Activated T-cell treated with anti-CD3 and anti-CD28 coated beads for 24 hours (primary cell): ENCODE measurements at places on chromosomes 6 and 20.

- no peak for DNase-seq
These were observed 7.1 kb downstream of the MAP3K5 start for GRCh38 chr6:136784910-136785746.

DNA sequence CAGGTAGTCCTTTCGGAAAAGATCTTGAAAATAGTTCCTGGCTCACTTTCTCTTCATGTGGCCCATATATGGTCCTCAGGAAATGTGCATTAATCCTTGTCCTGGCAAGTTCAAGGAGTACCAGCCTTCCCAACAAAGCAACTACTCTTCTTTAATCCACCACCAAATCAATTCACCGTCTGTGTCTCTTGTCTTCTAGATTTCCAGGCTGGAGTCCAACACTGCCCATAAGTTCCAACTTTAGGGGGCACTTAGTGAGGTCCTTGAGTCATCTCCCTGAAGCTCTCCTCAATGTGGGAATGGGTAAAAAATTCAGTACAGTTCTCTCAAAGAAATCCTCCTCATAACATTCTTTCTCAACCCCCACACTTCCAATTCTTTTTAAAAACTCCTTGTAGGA, 6.9 kb upstream of the DAAM2 start:
- no peak for DNase-seq

- no peak for DNase-seq
These were observed at the start of gene HLA-DOB for GRCh38 chr6:32816746-32817204. Gene HLA-DOB (minus strand): TSS chr6:32817002. CDS start chr6:32816951, 51 bp downstream.

GRCh38 chr6:149938571-149939355, 3.1 kb upstream of the ULBP2 start:
- peak; percentile 26 for DNase-seq

DNA sequence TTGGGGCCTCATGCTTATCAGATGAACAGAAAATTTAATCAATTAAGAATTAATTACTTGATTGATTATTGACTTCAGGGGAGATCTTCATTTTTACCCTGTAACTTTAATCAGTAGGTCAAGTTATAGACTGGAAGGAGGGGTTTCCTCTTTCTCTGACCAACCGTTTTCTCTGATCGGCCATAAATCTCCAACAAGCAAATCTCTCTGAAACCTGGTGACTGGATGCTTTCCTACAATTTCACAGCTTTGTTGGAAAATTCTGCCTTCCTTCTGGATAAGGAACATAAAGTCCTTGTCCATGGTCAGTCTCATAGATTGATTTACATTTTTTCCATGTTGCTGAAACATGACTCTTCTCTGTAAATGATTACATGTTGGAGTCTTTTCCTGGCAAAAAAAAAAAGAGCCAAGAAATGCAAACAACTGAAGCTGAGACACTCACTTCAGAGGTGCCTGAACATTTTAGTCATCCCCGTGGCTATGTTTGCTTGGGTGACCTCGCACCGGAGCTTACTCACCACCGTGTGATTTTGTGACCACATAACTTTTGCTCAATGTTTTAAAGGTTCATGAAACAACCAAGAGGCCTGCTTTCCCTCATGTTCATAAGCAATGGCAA, 31.0 kb downstream of the IRF4 start:
- peak; percentile 59 for DNase-seq

DNA sequence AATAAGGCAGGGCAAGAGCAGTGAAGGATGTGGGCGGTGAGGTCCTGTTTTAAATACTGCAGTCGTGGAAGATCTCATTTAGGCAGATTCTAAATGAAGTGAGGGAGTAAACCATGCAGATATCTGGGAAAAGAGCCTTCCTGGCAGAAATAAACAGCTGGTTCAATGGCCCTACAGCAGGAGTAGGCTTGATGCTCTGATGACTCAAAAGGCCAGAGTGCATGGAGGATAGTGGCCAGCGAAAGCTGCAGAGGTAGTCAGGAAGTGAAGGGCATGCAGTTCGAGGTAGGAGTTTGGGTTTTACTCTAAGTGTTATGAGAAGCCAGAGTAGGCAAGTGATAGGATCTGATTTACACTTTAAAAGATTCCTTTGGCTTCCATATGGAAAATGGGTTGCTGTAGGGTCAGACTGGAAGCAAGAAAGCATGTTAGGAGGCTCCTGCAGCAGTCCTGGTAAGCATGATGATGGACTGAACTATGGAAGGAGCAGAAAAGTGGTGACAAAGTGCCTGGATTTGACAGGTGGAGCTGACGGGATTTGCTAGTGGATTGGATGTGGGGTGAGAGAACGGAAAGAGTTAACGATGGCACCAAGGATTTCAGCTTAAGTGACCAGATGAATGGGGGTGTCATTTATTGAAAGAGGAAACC, 150.0 kb downstream of the GJA10 start:
- DNase-seq, result no peak

DNA sequence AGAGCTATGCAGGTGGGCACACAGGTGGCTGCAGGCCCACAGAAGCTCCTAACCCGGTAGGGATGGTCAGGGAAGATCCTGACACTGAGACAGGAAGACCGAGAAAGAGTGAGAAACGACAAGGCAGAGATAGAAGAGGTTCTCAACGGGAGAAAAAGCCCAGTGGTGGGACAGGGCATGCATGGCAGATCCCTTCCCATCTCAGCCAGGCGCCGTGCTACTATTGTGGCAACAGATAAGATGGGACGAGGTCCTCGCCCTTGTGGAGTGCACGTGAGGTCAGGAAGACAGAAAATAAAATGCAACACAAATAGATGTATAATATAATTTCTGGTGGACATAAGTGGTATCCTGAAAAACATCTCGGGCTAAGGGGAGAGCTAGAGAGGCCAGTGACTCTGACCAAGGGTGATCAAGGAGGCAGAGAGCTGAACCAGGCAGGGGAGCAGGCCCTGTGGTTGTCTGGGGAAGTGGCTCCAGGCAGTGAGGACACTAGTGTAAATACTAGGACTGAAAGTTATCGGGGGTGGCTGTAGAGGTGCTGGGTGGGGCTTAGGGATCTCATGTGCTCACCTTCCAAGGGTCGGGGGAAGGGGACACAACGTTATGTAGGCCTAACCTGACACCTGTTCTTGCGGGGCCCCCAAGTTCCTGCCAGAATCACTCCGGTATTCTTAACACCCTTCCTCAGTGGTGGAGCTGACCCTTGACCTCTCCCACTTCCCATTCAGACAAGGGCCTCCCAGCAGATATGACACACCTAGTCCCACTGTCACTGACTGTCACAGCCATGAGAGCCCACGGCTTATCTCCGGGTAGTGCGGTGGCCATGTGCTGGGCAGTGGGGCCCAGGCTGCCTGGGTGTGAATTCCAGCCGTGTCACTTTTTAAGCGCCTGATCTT, 1.0 kb downstream of the SRXN1 start:
- DNase-seq, result no peak

DNA sequence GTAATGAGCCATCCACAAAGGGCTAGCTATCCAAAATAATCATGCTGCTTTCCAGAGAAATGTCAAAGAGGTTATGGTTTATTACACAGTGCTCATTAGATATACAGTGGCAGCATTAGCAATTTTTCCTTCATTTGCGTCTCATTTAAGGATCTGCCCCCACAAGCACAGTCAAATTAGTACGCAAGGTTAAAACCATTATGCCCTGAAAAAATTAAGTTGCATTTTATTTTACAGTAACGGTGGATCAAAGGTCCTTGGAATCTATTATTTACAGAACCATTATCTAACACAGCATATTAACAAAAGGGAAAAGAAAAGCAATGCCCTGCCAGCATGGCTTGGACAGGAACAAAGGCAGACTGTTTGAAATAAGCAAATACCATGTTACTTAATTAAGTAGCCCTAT, 144.8 kb downstream of the PDSS2 start:
- DNase-seq, result no peak

GRCh38 chr20:48220033-48220633, 434.9 kb upstream of the SULF2 start:
- no peak for DNase-seq

DNA sequence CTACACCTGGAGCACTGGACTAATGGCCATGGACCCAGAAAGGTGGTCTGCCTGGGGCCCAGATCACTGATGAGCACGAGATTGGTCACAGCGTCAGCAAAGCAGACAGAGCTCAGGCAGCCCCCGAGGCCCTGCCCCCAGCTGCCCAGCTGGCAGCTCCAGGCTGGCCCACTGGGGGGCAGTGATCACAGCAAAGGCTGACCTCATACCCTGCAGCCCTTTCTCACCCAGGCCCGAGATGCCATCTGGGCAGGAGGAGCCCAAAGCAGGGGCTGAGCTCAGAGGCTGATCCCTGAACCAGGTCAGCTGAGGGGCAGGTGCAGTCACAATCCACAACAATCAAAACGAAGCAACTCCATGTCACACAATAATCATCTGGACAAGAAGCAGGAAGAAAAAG, 4.1 kb downstream of the MAP1LC3A start:
- DNase-seq, result no peak

DNA sequence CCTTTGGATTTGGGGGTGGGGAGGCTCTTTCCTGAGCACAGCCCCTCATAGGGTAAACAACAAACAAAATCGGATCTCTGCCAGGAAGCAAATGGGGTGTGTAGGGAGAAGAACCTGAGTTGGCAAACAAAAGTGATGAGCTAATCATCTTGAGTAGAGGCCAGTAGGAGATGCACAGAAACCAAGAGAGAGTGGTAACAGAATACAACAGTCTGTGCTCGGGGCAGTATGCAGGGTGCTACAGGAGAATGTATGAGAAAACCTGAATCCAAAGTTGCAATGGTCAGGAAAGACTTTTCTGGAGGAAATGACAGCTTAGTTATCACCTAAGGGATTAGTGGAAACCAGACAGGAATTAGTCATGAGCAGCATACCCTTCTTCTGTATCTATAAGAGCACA, 177.8 kb downstream of the CDKAL1 start:
- DNase-seq, result no peak

- DNase-seq, result no peak
These were observed 661 bp upstream of the PPP1R14C start for GRCh38 chr6:150142097-150142669.

GRCh38 chr6:162636167-162636566, 91.4 kb downstream of the PRKN start:
- DNase-seq, result no peak

GRCh38 chr6:5157621-5158138, 72.5 kb downstream of the PPP1R3G start:
- DNase-seq, result no peak

DNA sequence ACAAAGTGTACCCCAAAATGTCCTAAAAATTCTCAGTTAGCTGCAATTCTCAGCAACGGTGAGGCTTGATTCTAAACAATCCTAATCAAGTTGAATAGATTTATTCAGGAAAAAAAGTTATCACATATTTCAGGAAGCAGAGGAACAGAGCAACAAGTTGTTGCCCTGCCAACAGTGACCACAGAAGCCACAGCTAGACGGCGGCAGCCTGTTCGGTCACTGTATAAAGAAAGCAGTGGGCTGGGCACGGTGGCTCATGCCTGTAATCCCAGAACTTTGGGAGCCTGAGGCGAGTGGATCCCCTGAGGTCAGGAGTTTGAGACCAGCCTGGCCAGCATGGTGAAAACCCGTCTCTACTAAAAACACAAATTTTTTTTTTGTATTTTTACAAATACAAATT, 171.2 kb upstream of the BMP5 start:
- DNase-seq, result no peak

- DNase-seq, result no peak
These were observed 573.5 kb upstream of the JAG1 start for GRCh38 chr20:11247046-11248010.

DNA sequence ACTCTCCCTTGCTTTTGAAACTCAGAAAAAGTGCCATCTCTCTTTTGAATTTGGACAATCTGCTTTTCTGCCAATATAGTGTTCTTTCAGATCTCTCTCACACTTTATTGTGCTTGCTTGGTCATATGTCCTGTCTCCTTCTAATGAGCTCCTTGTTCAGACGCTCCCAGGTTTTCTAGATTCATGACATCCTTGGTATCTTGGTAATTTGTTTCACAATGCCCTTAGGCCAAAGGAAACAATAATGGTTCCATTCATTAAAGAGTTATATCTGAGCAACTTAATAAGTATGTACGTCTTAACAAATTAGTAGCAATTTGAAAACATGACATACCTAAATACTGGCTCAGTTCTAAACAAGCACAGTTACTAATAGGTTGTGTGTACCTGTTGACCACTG, 293.4 kb upstream of the SPTLC3 start:
- DNase-seq, result no peak

DNA sequence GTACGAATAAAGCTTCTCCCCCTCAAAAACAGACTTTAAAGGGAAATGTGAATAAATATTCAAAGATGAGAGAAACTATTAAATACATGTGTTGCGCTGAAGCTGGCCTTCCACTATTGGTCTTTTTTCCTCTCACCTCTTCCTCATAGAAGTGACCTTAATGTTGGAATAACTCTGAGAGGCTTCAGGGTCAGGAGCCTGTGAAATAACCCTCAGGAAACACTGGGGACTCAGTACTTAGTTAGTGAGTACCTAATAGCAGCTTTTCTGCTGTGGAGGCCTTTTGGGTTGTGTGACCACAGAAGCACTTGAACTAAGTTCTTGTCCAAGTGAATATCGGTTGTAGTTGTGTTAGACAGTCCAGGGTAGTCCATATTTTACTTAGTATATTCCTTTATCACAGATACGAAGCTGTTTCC, 799 bp upstream of the SHPRH start:
- DNase-seq, result no peak

DNA sequence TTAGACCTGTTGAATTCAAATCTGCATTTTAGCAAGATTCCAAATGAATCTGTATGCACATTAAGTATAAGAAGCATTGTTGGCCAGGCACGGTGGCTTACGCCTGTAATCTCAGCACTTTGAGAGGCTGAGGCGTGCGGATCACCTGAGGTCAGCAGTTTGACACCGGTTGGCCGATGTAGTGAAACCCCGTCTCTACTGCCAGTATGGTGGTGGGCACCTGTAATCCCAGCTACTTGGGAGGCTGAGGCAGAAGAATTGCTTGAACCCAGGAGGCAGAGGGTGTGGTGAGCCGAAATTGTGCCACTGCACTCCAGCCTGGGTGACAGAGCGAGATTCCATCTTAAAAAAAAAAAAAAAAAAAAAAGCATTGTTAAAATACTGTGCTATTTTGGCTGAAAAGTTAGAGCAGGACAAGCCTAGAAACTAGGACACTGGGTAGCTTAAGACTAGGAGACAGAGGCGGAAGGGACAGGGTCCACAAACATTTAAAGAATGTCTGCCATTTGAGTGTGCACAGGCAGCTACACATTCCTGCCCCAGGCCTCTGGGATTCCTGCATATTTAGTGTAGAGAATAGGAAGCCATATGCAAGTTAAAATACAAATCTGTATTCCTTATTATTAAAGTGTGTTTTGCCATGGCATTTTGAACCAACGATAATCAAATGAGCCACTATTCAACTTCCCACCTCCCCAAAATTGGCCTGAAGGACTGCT, 45.1 kb upstream of the EEF1A1 start:
- DNase-seq, result no peak

DNA sequence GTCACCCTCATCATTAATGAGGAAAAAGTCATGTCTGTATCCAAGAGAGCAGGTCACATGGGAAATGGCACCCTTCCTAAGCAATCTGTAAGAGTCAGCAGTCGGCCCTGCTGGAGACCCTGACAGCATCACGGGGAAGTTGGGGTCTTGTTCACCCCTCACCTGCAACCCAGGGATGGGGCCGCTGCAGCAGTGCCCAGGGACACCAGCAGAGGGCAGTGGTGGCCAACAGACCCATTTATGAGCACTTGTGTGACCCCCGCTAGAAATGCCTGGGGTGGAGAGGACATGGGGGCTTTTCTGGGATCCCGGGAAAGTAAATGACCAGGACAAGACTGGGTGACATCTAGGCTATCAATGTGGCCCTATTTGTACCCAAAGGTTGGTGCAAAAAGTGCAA, 35.9 kb downstream of the ANKRD60 start:
- DNase-seq, result no peak

- DNase-seq, result no peak
These were observed 4.6 kb downstream of the SYTL3 start for GRCh38 chr6:158654498-158654897.

- DNase-seq, result peak; percentile 54
These were observed 49.5 kb downstream of the ADTRP start for GRCh38 chr6:11729076-11729475.

GRCh38 chr6:82385546-82385945, 21.9 kb downstream of the TPBG start:
- no peak for DNase-seq
